ENCODE measurements at places on chromosomes 2 and 18.

- DNase-seq, result no peak
These were observed 754.9 kb downstream of the SATB2 start for GRCh38 chr2:198702796-198703195.

DNA sequence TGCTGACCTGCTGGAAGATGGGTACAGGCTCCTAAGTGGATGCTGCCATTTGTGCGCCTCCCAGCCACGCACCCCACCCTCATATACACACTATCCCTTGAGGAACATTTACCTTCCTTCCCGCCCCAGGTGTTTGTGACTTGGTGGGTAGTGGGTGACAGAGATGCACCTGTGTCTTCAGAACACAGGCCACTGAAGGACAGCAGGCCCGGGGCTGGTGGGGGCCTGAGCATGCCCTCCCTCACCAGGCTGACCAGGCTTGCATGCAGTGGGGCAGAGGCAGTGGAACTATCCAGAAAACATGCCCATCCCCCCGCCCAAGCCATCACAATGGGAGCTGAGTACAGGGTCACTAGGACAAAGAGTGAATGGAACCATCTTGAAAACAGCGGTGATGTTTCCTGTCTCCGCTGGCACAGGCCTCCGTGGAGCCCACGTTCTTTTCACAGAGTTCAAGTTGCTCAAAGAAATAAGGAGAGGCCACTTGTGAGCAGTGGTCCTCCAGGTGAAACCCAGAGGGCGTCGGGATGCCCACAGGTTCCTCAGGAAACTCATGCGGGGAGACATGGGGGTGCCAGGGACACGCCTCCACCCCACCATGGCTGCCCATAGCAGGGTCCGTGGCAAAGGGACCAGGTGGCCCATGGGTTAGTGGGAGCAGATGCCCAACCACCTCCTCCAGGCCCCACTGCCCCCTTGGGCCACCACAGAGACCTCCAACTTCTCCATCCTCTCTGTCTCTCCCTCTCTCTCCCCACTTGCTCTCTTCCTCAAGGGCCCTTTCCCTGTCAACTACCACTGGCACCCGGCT, 90.9 kb downstream of the MALT1 start:
- DNase-seq, result peak; percentile 11

GRCh38 chr18:58005011-58005410, 39.0 kb upstream of the NEDD4L start:
- no peak for DNase-seq

DNA sequence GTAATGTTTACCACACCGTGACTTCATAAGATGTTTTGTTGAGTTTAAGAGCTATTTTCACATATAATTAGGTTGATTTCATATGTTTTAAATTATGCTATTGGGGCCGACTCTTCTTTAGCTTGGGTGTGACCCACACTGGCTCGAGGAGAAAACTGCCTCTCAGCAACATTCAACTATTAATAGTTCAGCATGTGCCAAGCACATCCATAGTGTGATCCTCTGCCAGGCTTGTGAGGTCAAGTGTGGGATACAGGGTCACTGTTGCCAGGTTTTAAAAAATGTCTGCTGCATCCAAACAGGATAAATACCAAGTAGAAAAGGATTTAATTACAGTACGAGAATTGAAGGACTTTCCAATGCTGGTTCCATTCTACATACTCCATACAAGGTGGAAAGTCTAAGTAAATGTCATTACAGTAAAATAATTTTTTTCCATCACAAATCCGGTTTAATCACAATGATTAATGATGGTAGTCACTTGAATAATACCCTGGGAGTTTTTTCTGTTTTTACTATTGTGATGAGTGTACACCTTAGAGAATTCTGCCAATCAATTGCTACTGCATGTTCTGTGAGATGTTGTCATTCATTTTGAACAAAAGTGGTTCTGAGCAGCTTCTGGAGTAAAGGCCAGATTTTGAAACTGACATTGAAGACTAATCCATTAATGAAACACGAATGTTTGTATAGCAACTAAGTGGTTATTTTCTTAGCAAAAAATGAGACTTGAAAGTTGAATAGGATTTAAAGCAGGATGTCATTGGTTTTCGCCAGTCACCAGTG, 84.5 kb downstream of the ABI2 start:
- DNase-seq, result peak; percentile 25

DNA sequence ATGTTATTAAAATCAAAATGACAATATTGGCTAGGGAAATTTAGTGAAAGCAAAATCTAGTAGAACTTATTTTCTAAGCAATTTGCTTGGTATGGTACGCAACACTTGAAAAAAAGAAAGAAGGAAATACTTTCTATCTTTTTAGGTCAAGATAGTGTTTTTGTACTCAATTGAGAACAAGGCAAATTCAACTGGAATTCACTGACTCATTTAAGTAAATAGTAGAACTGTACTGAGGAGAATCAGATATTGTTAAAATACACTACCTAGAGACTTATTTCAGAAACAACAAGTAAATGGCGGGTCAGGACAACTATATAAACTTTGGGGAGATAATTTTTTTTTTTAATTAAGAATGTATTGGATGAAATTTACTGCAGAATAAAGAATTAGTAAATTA, 18.9 kb downstream of the ZRANB3 start:
- DNase-seq, result no peak

DNA sequence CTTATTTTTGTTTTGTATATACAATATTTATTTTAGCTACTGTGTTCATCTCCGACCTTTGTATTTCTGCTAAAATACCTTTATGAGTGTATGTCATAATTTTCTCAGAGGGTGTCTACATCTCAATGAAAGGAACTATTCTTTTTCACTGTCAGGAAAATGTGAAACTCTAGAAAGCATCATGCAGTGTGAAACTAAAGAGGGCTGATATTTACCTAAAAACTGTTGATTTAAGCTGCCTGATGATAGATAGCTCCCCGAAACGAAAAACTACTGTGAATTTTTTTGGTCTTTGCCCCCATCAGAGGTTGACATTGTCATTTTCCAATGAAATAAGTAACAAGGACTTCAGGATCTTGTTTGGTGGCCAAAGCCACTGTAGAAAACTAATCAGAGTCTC, 38.8 kb downstream of the TMEM178A start:
- DNase-seq, result no peak

DNA sequence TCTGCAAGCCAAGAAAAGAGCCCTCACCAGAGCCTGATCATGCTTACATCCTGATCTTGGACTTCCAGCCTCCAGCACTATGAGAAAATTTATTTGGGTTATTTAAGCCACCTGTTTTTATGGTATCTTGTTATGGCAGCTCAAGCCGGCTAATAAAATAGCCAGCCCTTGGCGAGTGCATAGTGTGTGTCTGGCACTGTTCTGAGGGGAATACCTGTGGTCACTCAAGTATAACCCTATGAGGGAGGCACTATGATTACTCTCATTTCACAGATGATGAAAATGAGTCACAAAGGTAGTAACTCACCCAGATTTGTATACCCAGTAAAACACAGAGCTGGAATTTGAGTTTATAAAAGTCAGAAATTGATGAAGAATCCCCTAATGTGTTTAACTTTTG, 556.9 kb upstream of the SETBP1 start:
- DNase-seq, result no peak

DNA sequence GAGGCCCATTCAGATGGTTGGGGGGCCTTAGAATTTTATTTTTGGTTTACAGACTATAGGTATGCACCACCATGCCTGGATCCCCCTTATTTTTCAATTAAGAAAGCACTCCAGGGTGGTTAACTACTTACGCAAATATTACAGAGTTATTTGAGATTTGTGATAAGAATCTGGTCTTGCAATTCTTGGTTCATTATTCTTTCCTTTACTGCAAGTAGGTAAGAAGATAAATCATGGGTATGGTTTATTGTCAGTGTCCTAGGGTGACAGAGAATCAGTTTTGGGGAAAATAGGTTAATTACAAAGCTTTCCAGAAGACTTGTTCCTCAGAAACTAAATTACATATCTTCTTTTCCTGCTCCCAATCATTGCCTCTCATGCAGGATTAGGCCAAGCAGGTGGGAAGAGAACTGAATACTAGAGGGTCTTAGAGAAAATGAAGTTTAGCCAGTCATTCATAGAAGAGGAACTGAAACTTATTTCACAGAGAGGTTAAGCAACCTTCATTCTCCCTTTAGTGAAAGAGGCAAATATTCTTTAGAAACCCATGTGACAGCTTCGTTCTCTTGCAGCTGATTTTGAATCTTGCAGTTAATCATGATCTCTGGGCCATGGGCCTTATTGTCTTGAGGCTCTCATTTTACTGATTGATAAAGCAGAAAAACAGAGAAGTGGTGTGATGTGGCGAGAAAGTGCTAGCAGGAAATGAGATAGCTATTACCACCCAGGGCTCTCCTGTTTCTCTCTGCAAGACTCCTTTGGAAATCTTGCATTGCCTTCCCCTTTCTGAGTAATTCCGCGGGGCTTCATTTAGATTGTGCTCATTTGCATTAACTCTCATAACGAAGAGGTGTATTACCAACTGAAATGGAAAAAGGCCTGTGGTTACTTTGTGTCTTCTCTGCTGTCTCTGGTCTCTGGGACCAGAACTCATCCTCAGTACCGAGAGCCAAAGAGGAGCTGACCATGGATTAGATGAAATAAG, 44.8 kb upstream of the ARHGAP25 start:
- no peak for DNase-seq

DNA sequence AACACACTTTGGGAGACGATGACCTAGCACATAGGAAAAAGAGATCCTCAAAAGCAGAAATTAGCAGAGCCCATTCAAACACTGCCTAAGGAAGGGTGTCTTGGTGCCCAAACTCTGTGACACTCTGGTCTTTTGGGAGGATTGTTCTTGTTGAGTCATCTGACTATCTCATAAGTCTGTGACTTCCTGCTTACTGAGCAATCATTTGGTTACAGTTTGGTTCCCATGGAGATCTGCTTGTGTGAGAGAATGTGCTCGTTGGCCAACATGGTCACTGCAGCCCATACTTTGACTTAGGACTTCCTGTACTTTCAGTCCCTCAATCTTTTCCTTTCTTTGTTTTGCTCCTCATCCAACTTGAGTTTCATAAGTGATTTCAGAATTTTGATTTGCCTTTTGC, 602.9 kb downstream of the NYAP2 start:
- peak; percentile 23 for DNase-seq

DNA sequence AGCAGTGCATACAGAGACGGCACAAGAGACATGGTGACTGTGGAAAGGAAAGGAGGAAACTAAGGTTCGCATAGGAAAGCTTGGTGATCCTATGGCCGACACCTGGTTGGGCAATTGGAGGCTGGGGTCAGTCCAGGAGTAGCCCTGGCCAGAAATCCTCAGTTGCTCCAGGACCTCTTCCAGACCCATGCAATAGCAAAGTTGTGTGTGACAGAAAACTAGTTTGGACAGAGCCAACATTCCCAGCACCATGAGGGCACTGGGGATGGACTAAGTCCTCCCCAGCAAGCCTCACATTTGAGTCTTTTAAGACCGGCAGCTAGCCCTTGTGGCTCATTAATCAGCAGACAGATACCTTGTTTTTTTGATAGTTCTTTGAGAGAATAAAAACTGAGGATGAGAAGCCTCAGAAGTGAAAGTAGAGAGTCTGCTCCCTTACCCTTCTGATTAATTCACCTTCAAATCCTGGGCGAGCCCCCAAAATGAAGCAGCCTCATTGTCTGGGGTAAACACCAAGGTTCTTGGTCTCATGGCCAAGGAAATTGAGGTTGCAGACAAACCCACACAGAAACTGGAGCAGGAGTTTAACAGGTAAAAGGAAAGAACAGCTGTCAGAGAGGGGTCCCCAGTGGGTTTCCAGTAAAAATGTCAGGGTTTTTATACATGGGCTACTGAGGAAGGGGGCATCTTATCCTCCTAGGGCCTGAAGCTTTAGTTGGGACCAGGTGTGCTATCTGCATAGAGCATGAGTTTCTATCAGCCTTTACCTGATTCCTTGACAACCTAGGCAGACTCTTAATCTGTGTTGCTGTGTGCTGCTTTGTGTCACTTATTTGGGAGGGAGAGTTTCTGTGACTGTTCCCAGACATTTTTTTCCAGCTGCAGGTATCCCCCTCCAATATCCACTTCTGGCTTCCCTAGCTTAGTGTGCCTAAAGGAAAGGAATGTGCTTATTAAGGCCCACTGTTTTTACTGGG, 39.1 kb downstream of the STK17B start:
- no peak for DNase-seq

DNA sequence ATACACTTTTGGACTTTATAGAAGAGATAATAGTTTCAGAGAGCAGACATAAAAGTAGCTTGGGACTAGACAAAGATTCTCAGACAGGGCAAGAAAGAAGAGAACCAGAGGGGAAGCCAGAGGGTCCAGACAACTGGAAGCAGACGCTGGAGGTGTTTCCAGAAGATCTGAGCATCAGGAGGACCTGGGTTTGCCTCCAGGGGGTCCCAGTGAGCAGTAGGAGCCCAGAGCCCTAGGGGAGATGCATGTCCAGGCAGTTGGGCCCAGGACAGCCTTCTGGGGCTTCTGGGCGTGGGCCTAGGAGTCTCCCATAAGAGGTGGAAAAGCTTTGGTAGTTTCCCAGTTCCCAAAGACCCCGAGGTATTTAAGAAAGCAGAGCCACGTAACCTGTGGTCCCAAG, 251.2 kb upstream of the ID2 start:
- no peak for DNase-seq

GRCh38 chr2:11695576-11695975, 25.6 kb upstream of the NTSR2 start:
- no peak for DNase-seq

DNA sequence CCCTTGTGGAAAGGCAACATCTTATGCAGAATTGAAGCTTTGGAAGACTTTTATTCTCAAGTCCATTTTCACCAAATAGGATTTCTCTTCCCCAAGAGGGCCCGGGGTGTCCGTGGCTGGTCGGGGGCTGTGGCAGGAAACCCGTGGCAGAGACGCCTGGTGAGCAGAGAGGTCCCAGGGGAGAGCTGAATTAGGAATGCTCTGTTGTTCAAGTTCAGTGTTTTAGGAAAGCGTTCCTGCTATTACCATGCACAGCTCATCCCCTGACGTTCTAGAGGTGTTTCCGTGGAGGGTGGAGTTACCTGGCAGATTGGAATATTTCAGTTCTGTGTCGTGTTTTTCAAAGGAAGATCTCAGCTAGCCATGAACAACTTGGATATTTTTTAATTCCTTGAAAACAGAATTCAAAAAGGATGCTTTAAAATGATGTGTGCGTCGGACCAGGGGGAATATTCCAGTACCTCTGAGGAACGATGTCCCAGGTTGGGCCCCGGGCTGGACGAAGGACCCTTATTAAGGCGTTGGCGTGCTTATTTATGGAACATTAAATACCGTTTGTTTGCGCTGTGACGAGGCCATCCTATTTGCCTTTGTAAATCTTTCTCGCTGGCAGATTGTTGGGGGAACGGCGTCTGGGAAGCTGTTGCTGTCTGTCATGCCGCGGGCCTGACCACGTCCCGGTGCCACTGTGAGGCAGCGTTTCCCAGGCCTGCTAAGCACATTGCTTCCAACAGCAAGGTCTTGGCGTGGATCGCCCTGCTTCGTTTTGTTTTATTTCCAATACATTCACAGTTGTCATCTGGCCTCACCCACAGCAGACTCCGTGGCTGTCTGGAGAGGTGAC, 8.2 kb downstream of the NFATC1 start:
- DNase-seq, result no peak

DNA sequence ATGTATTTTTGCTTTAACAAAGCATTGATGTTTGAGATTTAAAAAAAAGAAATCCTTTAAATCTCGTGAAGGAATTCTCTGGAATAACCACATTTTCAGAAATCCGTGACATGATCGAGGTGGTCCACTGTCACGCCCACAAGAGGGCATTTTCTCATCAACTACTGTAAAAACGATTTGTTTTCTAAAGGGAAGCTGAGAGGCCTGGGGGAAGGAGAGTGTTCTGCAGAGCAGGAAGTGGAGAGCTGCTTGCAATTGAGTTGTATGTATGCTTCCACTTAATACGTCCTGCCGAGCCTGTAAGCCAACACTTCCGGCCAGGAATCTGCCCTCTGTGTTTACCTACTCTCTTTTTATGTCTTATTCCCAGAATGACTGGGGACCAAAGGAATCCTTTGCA, 19.4 kb downstream of the KLHL29 start:
- DNase-seq, result peak; percentile 51

Measured in testis (tissue), 5 donors.